ENCODE measurements at places on chromosomes 7 and 10. TPM values are rescaled to one million over a fixed set of nuclear protein-coding genes. Genes with fewer than 3 reads are reported as not detected.

DNA sequence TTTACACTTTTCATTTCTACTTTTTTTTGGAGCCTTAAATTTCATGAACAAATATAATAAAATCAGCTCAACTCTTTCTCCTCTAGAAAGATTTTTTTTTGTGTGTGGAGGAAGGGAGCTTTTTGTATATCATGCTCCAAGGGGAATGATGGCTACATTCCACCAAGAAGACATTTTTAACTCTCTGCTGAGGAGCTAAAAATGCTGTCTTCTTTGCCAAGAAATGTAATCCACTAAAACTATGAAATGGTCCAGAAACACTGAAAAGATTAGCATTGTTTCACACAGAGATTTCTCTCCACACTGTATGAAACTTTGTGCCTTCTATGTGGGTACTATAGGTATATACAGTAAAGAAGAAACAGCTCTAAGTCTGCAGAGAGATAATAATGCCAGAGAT lies 74.1 kb upstream of the ANK3 start:
- DNase-seq = no peak
- H3K36me3 ChIP-seq = no peaks in the 10 kb centered on the region
- H3K4me3 ChIP-seq = no peak overlapping the region
- peaks cover 8% of the 10 kb centered on the region for H3K4me1 ChIP-seq
- H3K27ac ChIP-seq = no peak overlapping the region

GRCh38 chr10:78255796-78256638 lies 222.4 kb downstream of the RPS24 start:
- no peaks in the 10 kb centered on the region for H3K27me3 ChIP-seq
- peaks cover 6% of the 10 kb centered on the region for H3K4me1 ChIP-seq
- no peaks in the 10 kb centered on the region for H3K36me3 ChIP-seq
- H3K4me3 ChIP-seq = no peak overlapping the region

GRCh38 chr7:1906087-1906830 lies 236.2 kb downstream of the ELFN1 start:
- no peaks in the 10 kb centered on the region for H3K36me3 ChIP-seq
- no peak overlapping the region for H3K27ac ChIP-seq
- DNase-seq = no peak

NEUROD6 gene
- total RNA-seq = not detected

STEAP2 gene
- total RNA-seq = 32.2 TPM

DNA sequence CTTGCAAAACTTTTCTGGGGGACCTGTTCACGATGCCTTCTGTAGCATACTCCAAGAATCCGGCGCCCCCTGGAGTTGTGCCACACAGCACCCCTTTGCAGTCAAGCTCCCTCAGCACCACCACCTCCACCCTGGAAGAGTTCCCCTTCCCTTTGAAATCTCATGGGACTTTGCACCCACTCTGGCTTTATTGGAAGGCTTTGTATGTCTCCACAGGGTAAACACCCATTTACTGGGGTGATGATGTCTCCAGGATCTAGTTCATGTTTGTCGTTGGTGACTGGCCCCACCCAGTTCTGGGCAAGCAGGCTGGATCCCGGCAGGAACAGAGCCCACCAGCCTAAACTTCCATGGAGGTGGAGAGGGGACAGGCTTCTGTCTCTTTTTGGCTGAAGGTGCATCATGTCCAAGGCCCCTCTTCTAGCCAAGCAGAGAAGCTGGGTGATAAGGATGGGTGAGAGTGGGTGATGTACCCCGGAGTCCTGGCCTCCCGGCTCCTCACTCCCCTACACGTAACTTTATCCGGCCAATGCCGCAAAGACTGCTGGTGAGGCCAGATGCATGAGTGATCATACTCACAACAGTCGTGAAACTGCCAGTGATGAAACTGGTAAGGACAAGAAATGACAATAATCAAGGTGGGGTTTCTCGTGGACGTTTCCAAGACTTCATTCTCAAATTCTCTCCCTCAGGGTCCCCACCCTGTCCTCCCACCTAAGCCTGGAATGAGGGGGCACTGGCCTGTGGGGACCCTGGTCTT lies 695 bp upstream of the CLDN4 start:
- H3K36me3 ChIP-seq = no peaks in the 10 kb centered on the region
- H3K4me1 ChIP-seq = peaks cover 53% of the 10 kb centered on the region
- no peak overlapping the region for H3K4me3 ChIP-seq
- H3K27me3 ChIP-seq = no peaks in the 10 kb centered on the region
- H3K27ac ChIP-seq = no peak overlapping the region

GRCh38 chr7:91344911-91345310 lies 80.7 kb downstream of the FZD1 start:
- peaks cover 9% of the 10 kb centered on the region for H3K4me1 ChIP-seq
- H3K4me3 ChIP-seq = no peak overlapping the region
- no peak for DNase-seq
- H3K36me3 ChIP-seq = no peaks in the 10 kb centered on the region

DNA sequence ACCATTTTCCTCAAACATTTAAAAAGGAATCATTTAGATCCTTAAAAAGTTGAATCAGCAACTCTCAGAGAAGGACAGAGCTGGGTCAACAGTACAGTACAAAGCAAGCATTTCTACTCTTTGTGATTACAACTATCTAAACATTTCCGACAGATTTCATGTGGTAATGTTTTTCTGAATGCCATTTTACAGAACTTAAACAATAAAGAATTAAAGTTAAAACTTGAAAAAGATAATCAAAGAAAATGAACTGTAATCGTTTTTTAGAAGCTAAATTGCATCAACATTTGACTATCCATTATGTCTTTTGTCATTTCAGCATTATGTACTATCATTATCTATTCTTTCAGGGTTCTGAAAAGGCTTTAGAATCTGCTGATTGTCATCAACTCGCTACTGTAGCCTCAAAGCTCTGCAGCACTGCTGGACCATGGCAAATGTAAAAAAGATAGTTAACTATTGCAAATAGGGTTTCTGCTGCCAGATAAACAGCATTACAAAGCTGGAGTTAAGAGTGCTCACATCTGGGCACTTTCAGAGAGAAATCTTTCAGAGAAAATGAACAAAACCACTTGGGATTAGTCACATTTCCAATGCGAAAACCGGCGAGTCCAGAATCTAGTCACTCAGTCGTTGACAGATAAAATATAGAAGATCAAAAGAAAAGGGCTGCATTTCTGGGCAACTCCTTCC lies 160.4 kb upstream of the LAMB4 start:
- H3K27ac ChIP-seq = no peak overlapping the region
- no peaks in the 10 kb centered on the region for H3K36me3 ChIP-seq
- DNase-seq = no peak
- H3K4me3 ChIP-seq = no peak overlapping the region
- no peaks in the 10 kb centered on the region for H3K27me3 ChIP-seq
- no peaks in the 10 kb centered on the region for H3K4me1 ChIP-seq

DNA sequence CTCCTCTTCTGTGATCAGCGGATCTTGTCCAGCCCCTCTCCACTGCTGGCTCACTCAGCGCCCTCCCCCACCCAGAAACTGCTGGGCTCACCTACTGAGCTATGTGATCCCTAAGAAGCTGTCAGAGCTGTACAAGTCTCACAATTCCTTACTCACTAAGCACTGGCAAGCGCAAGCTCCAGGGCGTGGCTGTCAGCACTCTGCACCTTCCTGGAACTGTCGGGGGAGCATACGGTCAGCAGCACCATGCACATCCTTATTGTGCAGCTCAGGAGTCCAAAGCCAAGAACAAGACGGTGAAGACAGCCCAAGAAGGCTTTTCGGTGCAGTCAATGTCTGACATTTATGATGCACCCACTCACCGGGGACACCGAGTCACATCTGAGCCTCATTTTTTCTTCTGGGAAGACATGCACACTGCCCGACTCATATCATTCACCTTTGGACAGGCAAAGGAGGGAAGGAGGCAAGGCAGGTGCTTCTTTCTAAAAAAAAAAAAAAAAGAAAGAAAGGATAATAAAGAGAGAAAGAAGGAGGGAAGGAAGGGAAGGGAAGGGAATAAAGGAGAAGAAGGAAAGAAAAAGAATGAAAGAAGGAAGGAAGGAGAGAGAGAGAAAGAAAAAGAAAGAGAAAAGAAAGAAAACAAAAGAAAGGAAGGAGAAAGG lies 56.3 kb downstream of the ASB13 start:
- peak overlapping the region; percentile 17 for H3K27ac ChIP-seq
- H3K36me3 ChIP-seq = no peaks in the 10 kb centered on the region
- H3K4me3 ChIP-seq = no peak overlapping the region

KIAA1217 gene
- total RNA-seq = 54.3 TPM

ANKRD61 gene
- not detected for total RNA-seq

GRCh38 chr10:125990974-125991373 lies 94.6 kb downstream of the FANK1 start:
- H3K27me3 ChIP-seq = no peaks in the 10 kb centered on the region
- no peaks in the 10 kb centered on the region for H3K4me1 ChIP-seq
- H3K36me3 ChIP-seq = no peaks in the 10 kb centered on the region
- DNase-seq = no peak

SPDYE2 gene
- not detected for total RNA-seq

- H3K27ac ChIP-seq = no peak overlapping the region
- no peaks in the 10 kb centered on the region for H3K27me3 ChIP-seq
- no peak overlapping the region for H3K4me3 ChIP-seq
- no peak for DNase-seq
Measured at GRCh38 chr10:70337201-70337651, 45.2 kb downstream of the LRRC20 start.

MUC3A gene
- 0.49 TPM for total RNA-seq

DNA sequence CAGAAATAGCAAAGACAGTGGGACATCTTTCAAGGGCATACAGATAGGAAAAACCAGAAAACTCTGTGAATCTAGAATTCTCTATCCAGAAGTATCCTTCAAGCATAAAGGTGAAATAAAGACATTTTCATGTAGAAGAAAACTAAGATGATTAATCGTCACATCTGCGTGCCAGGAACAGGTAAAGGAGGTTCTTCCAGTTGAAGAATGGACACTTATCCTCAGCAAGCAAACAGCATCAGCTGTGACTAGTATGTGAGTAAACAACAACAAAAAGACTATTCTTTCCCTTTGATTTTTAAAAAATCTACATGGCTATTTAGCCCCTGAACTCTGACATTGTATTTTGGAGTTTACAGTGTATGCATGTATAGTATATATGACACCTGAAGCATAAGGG lies 124.9 kb downstream of the LRMDA start:
- no peak for DNase-seq
- no peaks in the 10 kb centered on the region for H3K27me3 ChIP-seq
- H3K27ac ChIP-seq = no peak overlapping the region
- H3K36me3 ChIP-seq = no peaks in the 10 kb centered on the region
- no peak overlapping the region for H3K4me3 ChIP-seq

- H3K27ac ChIP-seq = no peak overlapping the region
- H3K27me3 ChIP-seq = no peaks in the 10 kb centered on the region
- H3K4me3 ChIP-seq = no peak overlapping the region
- no peak for DNase-seq
Measured at GRCh38 chr10:126203746-126204145, 184.5 kb downstream of the ADAM12 start.

DNA sequence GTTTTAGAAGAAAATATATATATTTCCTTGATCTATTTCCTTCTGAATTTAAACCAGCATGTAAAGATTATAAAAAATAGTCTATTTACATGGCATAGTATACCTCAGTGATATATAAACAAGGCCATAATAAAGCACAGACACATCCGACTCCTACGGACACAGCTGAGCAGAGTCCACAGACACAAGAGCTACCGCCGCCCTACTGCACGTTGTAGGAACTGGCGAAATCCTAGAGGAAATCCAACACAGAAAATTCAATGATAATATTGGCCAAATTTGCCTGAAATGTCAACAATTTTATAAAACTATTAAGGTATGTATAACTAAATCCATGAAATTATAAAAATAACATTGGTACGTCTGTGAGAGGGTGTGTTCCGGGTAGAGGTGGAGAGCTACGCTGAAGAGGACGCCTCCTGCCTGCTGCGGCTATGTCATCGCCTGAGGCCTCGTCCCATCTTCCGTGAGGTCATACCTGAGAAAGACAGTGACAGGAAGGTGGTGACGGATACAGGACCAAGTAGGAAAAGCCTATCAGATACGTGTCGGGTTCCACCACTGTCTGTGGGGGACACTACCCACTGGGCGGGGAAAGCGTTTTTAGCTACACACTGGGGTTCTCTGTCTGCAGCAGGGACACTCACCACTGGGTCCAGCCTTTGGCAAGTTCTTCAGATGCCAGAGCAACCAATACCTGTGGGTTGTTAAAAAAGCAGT lies 29.3 kb upstream of the NCAPG2 start:
- no peaks in the 10 kb centered on the region for H3K4me1 ChIP-seq
- no peak overlapping the region for H3K4me3 ChIP-seq
- no peak overlapping the region for H3K27ac ChIP-seq
- DNase-seq = no peak
- no peaks in the 10 kb centered on the region for H3K36me3 ChIP-seq

- DNase-seq = peak; percentile 19
- no peak overlapping the region for H3K4me3 ChIP-seq
- no peaks in the 10 kb centered on the region for H3K27me3 ChIP-seq
- no peak overlapping the region for H3K27ac ChIP-seq
- H3K36me3 ChIP-seq = no peaks in the 10 kb centered on the region
Measured at GRCh38 chr7:50203521-50203920, 101.0 kb upstream of the IKZF1 start.

- H3K27ac ChIP-seq = peak overlapping the region; percentile 44
- no peak for DNase-seq
- no peaks in the 10 kb centered on the region for H3K36me3 ChIP-seq
- H3K27me3 ChIP-seq = no peaks in the 10 kb centered on the region
- no peak overlapping the region for H3K4me3 ChIP-seq
- no peaks in the 10 kb centered on the region for H3K4me1 ChIP-seq
Measured at GRCh38 chr10:88557658-88558057, 25.5 kb downstream of the RNLS start.

DNA sequence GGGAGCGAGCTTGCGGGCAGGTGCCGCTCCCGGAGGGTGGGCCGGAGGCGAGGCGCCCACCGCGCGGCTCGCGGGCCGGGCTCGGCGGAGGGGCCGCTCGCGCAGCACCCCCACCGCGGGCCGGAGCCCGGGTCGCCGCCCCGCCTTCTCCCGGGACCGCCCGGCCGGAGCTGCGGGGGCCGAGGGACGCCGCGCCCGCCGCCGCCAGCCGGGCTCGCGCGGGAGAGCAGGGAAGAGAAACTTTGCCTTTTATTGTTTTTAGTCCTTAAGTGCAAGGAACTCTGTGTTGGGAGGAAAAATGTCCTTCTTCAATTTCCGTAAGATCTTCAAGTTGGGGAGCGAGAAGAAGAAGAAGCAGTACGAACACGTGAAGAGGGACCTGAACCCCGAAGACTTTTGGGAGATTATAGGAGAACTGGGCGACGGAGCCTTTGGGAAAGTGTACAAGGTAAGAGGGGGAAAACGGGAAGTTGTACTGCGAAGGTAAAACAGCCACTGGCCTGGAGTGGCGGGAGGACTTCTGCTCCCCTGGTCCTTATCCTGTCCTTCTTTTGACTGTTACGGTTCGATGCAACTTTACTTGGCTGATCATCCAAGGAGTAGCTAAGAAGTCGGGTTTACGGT lies 620 bp downstream of the SLK start:
- H3K27me3 ChIP-seq = no peaks in the 10 kb centered on the region
- no peaks in the 10 kb centered on the region for H3K36me3 ChIP-seq
- peaks cover 45% of the 10 kb centered on the region for H3K4me1 ChIP-seq
- H3K4me3 ChIP-seq = peak overlapping the region; percentile 88

NKX1-2 gene
- total RNA-seq = 0.98 TPM
